ENCODE measurements at places on chromosomes 2 and 18.
A peak's percentile ranks its signal among the peaks of the same experiment; 100 is the strongest.

DNA sequence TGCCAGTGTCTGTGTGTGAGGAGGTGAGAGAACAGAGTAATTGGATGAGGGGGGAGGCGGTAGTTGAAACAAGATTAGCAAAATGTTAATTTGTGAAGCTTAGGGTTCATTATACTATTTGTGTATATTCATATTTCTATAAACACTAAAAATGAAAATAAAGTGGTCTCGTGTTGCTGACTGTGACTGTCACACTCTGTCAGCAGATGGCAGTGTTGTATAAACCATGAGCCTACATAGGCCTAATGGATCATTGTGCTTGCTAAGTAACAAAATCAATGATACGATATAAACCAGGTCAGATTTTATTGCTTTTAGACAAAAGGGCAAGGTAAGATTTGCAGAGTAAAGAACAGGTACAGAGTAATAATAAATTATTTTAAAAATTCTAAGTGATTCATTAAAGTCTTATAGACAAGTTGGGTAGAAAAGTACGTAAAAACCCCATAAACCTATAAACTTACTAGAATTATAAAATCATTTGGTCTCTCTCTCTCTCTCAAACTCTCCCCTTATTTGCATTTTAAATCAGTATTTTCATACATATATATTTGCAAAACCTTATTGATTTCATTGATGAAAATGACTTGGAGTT, 182.7 kb downstream of the RPIA start:
- no peak for DNase-seq

DNA sequence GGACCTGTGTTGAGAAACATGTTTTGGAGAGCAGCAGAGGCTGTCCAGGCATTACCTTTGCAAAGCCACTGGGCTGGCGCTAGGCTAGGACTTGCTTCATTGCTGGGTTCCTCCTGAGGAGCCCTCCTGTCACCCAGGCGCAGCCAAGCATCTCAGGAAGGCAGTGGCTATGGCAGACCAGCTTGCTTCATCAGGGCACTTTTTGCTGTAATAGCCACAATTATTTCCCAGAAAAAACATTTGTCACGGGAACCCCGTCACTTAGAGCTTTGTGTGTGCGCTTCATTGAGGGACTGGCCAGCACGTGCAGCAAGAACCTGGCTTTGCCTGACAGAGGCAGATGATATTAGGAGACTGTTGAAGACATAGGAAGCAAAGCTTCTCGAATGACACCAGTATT, 36.4 kb downstream of the SLC20A1 start:
- DNase-seq, result no peak

GRCh38 chr18:21759836-21760235, 19.2 kb downstream of the MIB1 start:
- no peak for DNase-seq

DNA sequence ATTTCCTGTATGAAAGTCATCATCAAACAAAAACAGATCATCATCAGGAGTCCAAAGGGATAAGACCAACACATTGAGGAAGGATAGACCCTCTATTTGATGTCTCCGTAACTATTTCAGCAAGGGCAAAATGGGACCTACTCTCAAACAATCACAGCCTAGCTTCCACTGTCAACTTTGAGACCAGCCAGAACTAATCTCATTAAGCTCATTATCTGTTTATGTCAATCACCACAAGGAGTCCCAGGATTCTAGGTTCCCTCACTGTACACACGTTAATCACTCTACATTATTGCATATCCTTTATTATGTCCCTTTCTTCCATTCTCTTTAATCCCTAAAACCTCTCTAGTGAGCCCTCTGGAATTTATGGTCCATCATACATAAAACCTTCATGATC, 370.3 kb upstream of the LINC00305 start:
- DNase-seq, result no peak

GRCh38 chr18:75369026-75369721, 58.3 kb downstream of the SMIM21 start:
- DNase-seq, result no peak

GRCh38 chr2:112199188-112199587, 55.7 kb downstream of the ZC3H8 start:
- DNase-seq, result no peak

GRCh38 chr2:15693926-15694588, 102.4 kb downstream of the DDX1 start:
- DNase-seq, result no peak

DNA sequence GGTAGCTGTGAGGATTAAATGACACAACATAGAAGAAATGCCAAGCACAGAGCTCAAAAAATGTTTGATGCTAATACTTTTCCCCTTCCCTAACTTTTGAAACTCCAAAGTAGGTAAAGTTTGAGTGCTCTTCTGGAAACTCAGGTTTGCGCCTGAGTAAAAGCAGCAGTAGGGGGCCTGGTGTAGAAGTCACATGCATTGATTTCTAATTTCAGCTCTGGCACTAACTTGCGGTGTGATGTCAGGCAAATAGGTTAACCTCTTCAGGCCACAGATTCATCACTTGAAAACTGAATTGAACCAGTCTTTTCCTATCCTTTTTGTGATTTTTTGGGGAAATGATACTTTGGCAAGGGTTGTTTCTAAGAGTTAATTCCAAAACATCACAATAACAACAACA, 27.2 kb downstream of the LHCGR start:
- DNase-seq, result no peak

- no peak for DNase-seq
Observed at GRCh38 chr2:27710640-27711430, 47.1 kb downstream of the SLC4A1AP start.

GRCh38 chr2:112834396-112835037, 2.1 kb downstream of the IL1B start:
- no peak for DNase-seq

DNA sequence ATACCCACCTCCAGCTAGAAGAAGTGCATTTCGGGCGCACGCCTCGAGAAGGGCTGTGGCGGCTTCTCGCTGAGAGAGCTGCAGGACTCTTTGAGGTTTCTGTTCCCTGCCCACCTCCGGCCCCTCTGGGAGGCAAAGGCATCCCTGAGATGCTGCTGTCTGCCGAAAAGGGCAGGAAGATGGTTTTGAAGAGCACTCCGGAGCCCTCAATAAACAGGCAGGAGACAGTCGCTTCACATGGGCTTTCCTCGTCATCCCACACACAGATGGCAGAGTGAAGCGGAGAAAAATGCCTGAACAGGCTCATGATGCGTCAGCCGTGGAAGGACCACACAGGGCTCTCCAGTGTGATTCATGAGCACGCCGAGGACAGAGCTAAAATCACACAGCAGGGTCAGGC, 25.4 kb upstream of the GLI2 start:
- DNase-seq, result no peak

- no peak for DNase-seq
Observed at GRCh38 chr2:30628341-30628740, 178.9 kb downstream of the CAPN13 start.

DNA sequence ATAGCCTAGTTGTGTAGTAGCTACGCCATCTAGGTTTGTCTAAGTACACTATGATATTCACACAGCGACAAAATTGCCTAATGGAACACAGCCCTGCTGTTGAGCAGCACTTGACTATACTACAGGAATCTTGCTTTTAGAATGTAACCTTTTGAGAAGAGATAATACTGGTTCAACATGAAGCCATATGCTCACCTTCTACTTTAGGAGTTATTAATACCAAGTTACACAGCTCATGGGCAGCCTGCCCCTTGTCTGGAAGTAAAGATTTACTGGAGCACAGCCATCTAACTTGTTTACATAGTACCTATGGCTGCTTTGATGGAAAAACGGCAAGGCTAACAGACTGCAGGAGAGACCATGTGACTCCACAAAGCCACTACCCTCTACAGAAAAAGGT, 174.8 kb downstream of the DYM start:
- no peak for DNase-seq

DNA sequence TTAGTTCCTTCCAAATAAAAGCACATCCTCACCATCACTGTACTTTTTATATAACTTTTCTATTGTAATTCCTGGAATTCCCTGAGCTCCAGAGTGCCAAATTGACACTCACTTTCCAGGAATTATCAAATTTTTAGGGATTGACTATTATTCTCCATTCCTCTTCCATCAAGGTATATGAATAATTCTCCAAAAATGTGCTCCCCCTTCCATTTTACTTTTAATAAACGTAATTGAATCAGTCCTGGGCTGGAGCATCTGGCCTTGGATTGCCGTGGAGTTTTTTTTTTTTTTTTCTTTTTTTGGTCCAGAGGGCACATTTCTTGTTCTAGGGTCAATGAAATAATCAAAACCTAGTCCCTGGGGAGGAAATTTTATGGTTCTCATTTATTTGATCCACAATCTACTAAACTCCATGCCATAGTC, 304.3 kb downstream of the CDCA7 start:
- DNase-seq, result no peak

DNA sequence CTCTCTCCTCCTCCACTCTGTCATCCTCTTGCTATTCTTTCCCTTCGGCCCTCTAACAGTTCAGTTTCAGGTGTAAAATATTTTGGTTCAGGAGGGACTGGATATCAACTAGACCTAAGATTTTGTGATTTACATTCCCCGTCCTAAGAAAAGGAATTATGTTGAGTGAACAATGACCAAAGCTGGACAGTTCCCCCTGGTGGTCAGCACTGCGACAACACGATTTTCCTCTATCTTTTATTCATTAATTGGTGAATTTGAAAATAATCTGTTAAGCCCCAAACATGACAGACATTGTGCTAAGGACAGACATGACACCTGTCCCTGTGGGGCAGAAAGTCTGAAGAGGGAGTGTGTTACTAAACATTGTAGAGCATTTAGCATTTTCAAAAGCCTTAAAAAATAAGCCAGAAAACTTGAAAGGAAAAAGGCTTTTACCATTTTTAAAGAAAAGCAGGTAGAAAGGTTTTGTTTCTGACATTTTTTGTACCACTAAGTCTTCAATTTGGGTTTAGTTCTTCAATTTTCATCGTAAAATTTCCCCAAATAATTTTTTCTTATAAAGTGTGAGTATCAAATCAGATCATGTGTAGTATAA, 28.4 kb upstream of the GTF2A1L start:
- DNase-seq, result peak; percentile 37

GRCh38 chr18:32095192-32095899, 3.7 kb downstream of the RNF138 start:
- no peak for DNase-seq

DNA sequence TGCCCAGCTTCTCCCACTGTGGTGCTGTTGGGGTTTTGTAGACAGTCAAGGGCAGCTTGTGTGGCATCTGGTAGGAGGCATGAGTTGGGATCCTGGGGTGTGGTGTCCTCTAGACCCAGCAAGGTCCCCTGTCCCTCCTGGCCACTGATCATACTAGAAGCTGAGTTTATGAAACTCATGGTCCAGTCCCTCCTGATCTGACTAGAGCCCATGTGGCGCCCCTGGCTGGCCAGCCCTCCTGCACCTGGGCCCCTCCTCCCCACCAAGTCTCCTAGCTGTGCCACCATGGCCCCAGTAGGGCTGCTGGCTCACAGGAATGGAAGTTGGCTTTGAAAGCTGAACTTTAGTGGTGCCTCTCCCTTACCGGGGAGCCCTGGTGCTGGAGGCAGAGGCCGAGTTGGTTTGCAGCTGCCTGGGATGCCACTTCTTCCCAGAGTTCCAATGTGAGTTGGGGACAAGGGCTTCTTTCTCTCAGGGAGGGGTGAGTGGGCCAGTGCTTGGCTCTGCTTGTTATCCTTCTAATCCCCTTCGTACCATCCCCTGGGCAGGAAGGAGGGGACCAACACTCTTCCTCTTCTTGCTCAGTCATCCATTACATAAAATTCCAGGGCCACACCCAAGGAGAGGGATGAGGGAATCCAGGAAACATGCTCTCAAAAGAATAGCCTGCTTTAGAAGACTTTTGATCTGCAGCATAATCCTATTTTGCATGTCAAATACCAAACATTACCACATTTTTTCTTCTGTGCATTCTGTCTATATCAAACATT, 37.5 kb upstream of the HAAO start:
- DNase-seq, result no peak

DNA sequence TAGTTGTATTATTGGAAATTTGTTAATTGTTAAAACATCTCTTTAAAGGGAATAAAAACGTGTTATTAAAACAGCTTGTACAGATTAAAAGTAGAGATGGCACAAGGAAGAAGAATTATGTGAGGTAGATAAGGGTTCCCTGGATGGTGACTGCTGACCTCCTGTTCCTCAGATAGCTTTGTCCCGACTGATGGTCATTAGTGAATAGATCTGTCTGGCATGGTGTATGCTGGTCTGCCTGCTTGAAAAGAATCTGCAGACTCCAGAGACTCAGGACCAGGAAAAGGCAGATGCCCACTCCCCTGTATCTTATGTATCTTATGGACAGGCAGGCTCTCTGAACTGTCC, 5.6 kb upstream of the FARP2 start:
- no peak for DNase-seq

GRCh38 chr2:98944775-98945174, 8.8 kb upstream of the CRACDL start:
- no peak for DNase-seq

DNA sequence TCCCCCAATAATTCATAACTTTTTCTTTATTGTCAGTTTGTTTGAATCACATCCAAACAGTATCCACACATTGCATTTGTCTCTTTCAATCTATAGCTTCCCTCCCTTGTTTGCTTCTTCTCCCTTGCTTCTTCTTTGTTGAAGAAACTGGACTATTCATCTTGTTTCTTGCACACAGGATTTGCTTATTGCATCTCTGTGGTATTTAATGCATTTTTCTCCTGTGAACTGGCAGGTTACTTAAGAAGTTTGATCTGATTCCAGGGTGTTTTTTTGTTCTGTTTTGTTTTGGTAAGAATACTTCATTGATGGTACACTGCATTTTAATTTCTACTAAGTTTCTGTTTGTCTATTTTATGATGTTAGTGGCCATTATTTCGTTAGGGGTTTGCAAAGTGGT, 166.8 kb downstream of the CAMKMT start:
- DNase-seq, result no peak

- no peak for DNase-seq
Observed at GRCh38 chr18:74506448-74507084, 10.4 kb downstream of the CNDP2 start.

DNA sequence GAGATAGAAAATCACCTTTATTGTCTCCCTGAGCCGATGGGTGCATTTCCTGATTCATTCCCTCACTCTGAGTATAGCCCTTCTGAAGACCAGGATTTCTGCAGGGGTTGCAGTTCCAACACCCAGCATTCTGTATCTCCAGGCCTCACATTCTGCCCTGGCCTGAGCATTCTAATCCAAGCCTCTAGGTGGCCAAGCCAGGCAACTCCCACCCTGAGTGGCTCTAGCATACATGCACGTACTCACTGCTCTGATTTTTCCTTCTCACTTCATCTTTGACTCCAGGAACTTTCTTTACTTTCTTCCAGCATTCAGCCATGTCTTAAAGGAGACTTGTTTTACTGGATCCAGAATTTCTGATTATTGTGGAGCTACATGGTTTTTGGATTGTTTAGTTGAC, 100.7 kb upstream of the STK39 start:
- no peak for DNase-seq

DNA sequence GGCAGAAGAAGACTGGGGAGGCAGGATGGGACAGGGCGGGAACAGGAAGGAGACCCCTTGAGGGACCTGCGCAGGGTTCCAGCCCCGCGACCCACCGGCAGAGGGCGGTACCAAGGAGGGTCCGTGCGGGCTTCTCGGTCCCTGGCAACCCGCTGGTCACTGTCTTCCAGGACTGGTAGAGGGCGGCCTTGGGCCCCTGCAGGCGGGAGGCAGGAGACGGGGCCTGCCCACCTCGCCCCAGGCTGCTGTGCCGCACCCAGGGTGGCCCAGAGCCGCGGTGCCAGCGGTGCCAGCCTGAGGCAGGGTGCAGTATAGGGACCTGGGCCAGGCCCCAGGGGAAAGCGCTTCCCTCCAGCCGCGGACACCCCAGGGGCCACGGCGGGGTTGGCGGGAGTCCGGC, 34.5 kb downstream of the NEURL3 start:
- peak; percentile 76 for DNase-seq

- no peak for DNase-seq
Observed at GRCh38 chr18:64403784-64404503, 255.1 kb upstream of the LINC00305 start.

GRCh38 chr2:215002500-215002899, 135.9 kb downstream of the ABCA12 start:
- DNase-seq, result no peak
